ENCODE measurements at places on chromosomes 16 and 17. TPM values are rescaled to one million over a fixed set of nuclear protein-coding genes. Genes with fewer than 3 reads are reported as not detected.

CPSF4L gene
- 0.65 TPM for total RNA-seq

DNA sequence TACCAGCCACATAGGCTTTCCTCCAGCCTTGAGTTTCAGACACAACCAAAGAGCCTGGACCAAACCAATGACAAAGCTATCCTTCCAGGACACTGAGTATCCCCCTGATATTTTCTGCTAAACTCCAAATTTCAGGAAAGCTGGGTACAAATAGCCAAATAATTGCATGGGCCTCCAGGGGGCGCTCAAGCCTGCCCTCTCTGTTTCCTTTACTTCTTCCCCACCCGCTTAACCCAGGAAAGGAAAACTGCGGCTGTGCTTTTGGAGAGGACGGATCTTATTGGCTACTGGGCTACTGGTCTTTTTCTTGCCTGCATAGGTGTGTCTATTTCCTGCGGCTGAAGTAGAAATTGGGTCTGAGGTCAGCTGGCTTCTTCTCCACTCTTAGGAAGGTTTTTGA, 30.1 kb downstream of the GNGT2 start:
- peak; percentile 58 for DNase-seq

GRCh38 chr17:39147221-39148185, 3.9 kb downstream of the PLXDC1 start:
- DNase-seq, result no peak

PYY gene
- total RNA-seq, result not detected

DNA sequence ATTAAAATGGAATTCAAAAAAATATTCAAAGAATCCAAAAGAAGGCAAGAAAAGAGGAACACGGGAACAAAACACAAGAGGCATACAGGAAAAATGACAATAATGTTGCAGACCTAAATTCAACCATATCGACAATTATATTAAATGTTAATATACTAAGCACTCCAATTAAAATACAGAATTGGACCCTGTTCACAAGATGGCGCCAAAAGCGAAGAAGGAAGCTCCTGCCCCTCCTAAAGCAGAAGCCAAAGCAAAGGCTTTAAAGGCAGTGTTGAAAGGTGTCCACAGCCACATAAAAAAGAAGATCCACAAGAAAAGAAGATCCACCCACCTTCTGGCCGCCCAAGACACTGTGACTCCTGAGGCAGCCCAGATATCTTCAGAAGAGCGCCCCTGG, 6.3 kb upstream of the XAF1 start:
- DNase-seq, result no peak

ABCC6 gene
- total RNA-seq, result 2.2 TPM

- no peak for DNase-seq
These were observed 3.5 kb downstream of the LIMD2 start for GRCh38 chr17:63696381-63696961.

TIGD7 gene
- total RNA-seq, result 6.1 TPM

DNA sequence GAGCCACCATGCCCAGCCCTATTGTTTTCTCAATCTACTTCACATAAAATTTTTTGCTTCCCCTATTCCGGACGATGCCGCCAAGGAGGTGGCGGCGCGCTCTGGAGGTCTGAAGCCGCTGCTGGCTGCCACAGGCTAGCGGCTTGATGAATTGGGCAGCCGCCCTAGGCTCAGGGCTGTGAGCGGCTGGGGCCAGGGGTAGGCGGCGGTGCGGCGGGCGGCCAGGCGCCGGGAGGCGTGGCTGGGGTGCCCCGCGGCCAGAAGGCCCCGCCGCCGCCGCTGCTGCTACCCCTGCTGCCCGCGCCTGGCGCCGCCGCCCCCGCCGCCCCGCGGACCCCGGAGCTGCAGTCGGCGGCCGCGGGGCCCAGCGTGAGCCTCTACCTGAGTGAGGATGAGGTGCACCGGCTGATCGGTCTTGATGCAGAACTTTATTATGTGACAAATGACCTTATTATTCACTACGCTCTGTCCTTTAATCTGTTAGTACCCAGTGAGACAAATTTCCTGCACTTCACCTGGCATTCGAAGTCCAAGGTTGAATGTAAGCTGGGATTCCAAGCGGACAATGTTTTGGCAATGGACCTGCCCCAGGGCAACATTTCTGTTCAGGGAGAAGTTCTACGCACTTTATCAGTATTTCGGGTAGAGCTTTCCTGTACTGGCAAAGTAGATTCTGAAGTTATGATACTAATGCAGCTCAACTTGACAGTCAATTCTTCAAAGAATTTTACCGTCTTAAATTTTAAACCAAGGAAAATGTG, 41.7 kb downstream of the ANKFY1 start:
- DNase-seq, result no peak

UTS2R gene
- not detected for total RNA-seq

DNA sequence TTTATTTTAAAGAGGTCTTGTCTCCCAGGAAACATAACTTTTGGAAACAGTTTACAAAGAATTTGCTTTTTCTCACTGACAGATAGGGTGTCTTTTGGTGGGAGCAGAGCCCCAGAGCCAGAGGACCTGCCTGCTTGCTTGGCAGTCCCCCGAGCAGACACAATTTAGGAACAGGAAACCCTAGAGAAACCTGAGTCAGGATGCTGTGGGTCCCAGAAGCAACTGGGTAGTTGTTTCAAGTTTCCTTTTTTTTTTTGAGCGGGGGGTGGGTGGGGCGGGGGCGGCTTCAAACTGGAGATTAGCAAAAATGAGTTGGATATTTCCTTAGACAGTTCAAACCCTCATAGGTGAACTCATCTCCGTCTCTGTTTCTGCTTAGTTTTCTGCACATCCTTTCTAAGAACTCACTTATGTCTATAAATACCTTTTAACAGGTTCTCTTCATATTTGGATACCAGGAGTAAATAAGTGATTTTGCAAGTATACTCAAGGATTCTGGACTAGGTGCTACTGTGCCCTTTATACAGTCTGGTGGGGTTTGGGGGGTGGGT, 135.1 kb downstream of the PRKCA start:
- DNase-seq, result no peak

DNA sequence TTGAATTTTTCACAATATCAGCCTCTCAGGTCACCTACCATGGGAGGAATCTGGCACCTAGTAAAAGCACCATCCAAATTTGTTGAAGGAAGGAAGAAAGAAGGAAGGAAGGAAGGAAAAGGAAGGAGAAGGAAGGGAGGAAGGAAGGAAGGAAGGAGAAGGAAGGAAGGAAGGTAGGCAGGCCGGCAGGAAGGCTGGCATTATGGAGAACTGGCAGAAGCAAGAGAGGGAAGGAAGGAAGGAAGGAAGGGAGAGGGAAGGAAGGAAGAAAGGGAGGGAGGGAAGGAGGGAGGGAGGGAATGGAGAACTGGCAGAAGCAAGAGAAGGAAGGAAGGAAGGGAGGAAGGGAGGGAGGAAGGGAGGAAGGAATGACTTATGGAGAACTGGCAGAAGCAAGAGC, 24.3 kb downstream of the WSCD1 start:
- DNase-seq, result no peak

GRCh38 chr17:13485327-13485726, 116.4 kb downstream of the HS3ST3A1 start:
- no peak for DNase-seq

- no peak for DNase-seq
These were observed 91.5 kb downstream of the UTP18 start for GRCh38 chr17:51351890-51352289.

GRCh38 chr17:4001048-4001590, 36.9 kb upstream of the ATP2A3 start:
- no peak for DNase-seq

GRCh38 chr16:3670711-3671110, 16.2 kb downstream of the DNASE1 start:
- DNase-seq, result no peak

FNDC8 gene
- not detected for total RNA-seq

SLFN12 gene
- 24.7 TPM for total RNA-seq

DNA sequence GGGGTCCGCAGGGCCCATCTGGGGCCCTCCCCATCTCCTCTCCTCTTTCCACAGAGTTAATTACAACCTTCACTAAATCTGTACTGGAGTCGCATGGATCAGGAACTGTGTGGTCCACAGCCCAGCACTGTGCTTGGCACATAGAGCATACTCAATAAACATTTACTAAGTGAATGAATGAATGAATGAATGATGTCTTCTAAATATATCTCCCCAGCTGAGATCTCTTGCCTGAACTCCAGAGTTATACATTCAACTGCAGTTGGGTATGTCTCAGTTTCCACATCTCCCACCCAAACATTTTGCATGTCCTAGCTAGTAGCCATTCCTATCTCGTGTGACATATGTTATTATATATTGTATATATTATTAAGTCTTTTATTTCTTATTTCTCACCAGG, 28.7 kb upstream of the IL21R start:
- no peak for DNase-seq

KRT20 gene
- not detected for total RNA-seq

DNA sequence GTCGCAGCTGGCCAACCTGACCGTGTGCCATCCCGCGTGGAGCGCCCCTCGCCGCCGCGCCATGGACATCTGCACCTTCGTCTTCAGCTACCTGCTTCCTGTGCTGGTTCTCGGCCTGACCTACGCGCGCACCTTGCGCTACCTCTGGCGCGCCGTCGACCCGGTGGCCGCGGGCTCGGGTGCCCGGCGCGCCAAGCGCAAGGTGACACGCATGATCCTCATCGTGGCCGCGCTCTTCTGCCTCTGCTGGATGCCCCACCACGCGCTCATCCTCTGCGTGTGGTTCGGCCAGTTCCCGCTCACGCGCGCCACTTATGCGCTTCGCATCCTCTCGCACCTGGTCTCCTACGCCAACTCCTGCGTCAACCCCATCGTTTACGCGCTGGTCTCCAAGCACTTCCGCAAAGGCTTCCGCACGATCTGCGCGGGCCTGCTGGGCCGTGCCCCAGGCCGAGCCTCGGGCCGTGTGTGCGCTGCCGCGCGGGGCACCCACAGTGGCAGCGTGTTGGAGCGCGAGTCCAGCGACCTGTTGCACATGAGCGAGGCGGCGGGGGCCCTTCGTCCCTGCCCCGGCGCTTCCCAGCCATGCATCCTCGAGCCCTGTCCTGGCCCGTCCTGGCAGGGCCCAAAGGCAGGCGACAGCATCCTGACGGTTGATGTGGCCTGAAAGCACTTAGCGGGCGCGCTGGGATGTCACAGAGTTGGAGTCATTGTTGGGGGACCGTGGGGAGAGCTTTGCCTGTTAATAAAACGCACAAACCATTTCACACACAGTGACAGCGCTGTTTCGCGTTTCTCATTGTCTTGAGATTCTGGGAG, 2.0 kb upstream of the ZACN start:
- DNase-seq, result no peak

GRCh38 chr17:31686495-31686894, 172.5 kb downstream of the COPRS start:
- DNase-seq, result no peak

DNA sequence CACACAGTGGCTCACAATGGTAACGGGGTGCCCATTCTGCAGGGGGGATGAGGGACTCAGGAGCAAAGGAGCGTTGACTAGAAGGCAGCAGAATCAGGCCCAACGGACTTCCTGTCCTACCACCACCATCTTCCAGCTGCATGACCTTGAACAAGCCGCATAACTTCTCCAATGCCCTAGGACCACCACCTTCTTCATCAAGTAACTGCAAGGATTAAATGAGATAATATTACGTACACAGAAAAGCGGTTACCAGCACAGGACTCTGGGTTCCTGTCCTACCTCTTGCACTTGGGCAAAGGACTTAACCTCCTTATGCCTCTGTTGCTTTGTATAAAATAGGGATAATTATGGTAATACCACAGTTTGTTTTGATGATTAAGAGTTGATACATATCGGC, 4.7 kb downstream of the ASPHD1 start:
- no peak for DNase-seq

NKD1 gene
- total RNA-seq, result 11.6 TPM

ICAM2 gene
- 57.7 TPM for total RNA-seq

All from omental fat pad (tissue), 4 donors.